ENCODE measurements at places on chromosomes 5 and 9.

DNA sequence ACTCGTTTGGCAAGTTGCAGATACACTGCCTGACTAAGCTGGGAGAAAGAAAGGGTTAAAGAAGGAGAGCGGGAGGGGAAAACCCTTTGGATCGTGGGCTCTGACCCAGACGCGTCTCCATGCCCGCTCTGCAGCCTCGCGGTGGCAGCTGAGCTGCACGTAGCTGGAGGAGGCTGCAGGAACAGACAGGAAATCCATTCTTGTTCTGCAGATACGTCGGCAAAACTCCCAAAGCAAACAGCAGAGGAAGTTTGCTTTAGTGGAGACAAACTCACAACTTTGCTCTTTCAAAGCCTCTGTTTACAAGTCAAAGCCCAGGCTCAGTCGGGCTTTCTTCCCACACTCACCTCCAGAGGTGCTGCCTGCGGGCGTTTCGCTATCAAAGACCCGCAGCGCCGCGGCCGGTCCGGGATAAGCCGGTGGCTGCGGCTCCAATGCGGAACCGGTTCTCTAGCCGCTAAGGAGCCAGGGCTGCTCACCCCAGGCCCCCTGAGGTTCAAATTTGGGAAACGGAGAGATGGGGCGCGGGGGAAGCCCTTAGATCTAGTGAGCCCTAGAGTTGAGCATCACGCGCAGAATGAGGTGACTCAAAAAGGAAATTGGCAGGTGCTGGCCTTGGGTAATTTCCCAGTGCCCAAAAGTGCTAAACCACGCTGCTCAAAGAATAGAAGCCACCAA lies 60.7 kb downstream of the MAT2B start:
- no peak for DNase-seq

DNA sequence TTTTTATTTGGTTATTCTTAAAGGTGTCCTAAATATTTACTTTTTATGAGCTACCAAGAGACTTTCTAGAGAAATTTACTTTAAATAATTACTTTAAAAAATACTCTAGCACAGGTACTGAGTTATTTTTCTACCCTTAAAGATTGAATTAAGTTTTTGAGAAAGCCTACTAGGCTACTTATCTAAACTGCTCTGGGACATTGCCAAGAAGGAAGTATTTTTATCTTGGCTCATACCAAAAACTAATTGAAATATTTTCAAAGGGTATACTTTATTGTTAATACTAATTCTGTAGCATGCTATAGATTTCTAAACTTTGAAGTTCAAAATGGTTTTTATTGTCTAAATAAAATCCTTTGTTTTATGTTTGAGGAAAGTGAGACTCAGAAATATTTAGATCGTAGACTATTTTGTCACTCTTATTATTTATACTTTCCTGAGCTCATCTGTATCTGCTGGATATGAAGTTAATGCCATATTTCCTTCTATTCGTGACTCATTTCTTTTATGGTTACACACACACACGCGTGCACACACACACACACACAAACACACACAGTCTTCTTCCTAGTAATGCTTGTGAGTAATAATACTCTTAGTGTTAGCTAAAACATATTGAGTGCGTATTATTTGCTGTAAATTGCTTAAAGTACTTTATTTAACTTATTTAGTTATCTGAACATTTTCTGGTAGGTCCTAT lies 89.5 kb downstream of the MAN2A1 start:
- DNase-seq: no peak

GRCh38 chr9:13088720-13089427 lies 190.6 kb downstream of the MPDZ start:
- peak; percentile 68 for DNase-seq

- no peak for DNase-seq
These were observed 38.0 kb downstream of the RIGI start for GRCh38 chr9:32487981-32488380.

DNA sequence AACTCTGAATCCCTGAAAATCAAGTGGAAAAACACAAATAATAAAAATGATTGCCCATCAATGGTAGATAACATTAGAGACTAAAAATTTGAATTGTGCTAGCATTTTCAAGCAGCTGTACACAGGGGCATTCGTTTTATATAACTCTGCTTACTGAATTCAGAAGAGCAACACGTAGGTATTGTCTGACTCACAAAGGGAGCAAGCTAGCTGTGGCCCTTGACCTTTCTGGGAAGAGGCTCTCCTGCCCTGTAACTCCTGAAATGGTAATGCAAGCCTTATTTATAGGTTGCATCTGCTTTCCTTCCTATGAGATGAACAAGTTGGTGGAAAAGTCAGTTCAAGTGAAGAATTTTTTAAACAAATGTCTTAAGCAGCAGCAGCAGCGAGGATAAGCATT lies 218.7 kb upstream of the EFNA5 start:
- DNase-seq: no peak

DNA sequence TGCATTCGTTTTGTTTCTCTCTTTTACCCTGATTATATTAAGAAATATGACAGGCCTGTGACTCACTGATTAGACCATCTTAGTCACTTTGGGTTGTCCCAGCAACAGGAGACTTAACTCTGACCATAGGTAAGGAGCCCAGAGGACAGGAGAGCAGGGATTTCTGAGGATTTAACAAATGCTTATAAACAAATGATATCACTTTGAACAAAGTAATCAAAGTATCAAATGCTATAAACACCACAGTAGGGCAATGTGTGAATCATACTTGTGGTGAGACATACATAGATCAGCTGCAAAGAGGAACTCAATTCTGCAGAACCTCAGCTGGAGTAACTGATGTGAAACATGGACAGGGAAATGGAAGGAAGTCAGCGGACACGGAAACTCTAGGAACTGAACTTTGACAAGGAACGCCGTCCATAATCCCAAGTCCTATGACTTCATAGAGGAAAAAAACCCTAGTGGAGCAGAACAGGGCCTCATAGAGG lies 190.6 kb upstream of the MSX2 start:
- DNase-seq: no peak

GRCh38 chr5:172973127-172973916 lies 10.2 kb upstream of the ATP6V0E1 start:
- no peak for DNase-seq
